ENCODE measurements at places on chromosomes 12 and 14. TPM values are rescaled to one million over a fixed set of nuclear protein-coding genes. Genes with fewer than 3 reads are reported as not detected.

MAPKAPK5 gene
- 57.9 TPM for total RNA-seq

TAS2R46 gene
- total RNA-seq = 0.42 TPM

PLCZ1 gene
- not detected for total RNA-seq

GRCh38 chr14:106208794-106209193, 682.4 kb downstream of the TMEM121 start:
- no peak overlapping the region for H3K27ac ChIP-seq
- no peak overlapping the region for H3K4me3 ChIP-seq
- no peak for DNase-seq
- no peaks in the 10 kb centered on the region for H3K36me3 ChIP-seq

DNA sequence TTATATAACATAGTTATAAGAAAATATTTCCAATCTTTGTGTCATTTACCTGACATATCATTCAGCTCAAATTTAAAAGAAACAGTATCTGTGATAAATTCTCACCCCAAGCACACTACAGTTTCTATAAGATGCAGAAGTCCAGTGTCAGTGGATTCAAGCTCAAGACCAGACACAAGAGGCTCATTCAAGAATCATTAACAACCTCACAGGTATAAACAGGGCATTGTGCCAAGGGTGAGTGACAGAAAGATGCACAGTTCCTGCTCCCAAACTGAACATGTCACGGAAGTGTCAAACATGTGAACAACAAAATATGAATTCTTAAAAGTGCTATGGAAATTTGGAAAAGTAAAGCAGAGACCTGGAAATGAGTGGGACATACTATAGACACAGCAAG, 12.8 kb downstream of the ATP2B1 start:
- H3K4me1 ChIP-seq = no peaks in the 10 kb centered on the region
- DNase-seq = no peak
- H3K4me3 ChIP-seq = no peak overlapping the region
- H3K27me3 ChIP-seq = no peaks in the 10 kb centered on the region
- H3K27ac ChIP-seq = no peak overlapping the region

TAS2R50 gene
- total RNA-seq = 0.54 TPM

DNA sequence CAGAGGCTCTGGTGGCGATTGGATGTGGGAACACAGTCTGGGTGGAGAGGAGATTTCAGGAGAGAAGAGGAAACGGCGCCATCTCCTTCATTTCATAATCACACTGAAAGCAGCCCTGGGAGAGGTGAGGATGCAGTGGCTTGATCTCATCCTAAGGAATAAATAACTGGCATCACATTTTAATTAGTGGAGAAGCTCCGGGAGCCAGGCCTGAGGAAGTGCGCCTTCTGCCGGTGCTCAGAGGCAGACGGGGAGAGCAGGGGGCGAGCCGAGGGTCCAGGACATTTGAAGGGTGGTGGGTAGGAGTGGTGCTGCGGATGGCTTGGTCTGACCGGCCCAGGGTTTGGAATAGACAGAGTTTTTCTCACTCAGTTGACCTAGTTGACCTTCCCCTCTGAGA, 265.0 kb downstream of the CACNA1C start:
- no peak for DNase-seq
- H3K36me3 ChIP-seq = no peaks in the 10 kb centered on the region
- H3K27me3 ChIP-seq = no peaks in the 10 kb centered on the region
- no peak overlapping the region for H3K27ac ChIP-seq
- H3K4me1 ChIP-seq = peaks cover 11% of the 10 kb centered on the region
- no peak overlapping the region for H3K4me3 ChIP-seq

- DNase-seq = no peak
- no peaks in the 10 kb centered on the region for H3K4me1 ChIP-seq
- H3K27ac ChIP-seq = no peak overlapping the region
- no peak overlapping the region for H3K4me3 ChIP-seq
Observed at GRCh38 chr14:106605548-106606448, 1079.4 kb downstream of the TMEM121 start.

ACVRL1 gene
- 2.5 TPM for total RNA-seq

All from HCT116 (cell line).